ENCODE measurements at places on chromosomes 7 and 10.

DNA sequence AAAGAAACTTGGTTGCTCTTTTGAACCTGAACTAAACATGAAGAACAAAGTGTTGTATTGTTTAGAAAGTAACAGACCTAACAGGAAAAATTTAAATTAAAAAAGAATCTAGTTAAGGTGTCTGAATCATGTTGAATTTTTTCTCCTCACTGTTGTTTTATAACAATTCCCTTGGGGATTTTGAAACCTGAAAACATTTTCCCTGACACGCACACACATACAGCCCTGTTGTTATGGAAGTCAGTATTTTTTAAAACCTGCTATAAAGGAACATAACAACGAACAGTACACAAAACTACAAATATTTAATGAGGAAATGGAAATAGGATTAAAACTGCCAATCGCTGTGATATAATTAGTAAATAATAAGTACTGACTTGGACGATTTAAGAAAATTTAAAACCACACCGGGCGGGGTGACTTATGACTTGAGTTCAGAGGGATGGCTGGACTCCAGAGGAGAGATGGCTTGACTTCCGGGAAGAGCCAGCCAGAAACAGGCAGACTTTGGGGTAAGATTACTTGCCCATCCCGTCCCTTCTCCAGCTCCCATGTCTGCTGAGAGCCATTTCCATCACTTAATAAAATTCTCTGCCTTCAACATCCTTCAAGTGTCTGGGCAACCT, 16.2 kb upstream of the SPOCK2 start:
- DNase-seq: no peak

DNA sequence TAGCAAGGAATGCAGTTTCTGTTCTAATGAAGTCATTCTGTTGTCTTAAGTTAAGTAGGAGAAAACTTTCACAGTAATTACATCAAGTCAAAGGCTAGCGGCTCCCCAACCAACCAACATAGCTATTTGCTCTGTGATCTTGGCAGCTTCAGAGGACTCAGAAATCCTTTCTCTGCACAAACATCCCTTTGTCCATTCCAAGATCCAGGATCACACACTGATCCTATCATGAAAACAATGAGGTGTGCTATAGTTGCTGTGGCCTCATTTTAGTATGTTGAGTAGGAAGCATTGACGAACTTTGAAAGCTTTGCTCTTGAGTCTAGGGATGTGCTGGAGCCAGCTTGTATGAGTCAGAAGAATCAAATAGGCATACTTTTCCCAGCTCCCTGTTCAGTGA, 218.2 kb upstream of the PRSS58 start:
- DNase-seq: no peak

DNA sequence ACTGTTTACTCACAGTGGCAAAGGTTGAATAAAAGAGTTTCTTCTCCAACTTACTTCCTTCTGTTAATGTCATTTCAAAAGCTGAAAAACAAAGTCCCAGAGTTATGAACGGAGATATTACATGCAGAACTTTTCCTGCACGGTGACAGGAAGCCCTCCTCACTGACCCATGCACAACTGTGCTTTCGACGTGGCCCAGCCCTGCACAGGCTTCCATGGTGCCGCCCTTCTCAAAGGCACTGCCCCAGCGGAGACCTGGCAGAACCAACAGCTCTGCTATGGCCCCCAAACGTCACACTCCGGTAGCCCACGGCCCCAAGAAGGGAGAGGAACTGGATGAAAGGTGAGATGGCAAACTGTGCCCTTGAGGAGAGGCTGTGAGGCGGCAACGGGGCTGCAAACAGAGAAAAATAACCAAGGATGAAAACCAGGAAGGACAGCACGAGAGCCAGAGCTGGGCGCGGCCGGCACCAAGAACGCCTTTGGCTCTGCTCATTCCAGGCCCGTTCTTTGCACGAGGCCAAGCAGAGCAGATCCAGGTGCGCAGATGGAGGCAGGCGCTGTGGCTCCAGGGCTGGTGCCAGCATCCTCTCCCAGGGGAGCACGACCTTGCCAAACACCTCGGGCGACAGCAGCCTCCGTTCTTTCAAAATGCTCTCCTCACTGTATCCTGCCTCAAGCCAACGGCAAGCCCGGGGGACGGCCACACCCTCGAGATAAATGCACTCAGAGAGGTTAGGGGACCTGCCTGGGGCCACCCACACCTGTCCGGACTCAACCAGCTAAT, 7.0 kb upstream of the FUOM start:
- DNase-seq: no peak

DNA sequence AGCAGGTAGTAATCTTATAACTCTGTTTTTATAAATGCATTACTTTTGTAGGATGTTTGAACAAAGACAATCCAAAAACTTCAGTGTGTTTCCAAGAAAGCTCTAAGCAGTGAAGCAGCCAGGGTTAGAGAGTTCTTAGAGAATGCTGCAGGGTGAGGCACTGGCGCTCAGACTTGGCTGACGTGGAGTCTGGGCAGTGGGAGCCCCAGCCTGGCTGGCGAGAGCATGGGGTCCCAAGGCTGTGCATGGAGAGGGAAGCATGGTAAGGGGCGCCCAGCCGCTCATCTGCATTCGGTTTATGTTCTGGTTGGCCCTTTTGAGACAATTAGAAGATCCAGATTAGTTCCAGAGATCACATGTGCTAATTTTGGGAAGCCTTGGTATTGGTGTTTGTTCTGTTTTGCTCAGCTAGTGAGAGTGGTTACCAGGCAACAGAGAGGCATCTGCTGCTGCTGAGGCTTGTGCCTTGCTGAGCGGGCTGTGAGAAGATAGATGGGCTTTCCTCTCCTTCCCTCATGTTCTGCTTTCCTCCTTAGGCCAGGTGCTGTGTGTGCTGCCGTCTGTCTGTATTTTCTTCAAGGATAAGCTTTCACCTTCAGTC, 10.3 kb downstream of the SUN1 start:
- no peak for DNase-seq

GRCh38 chr10:4522296-4523000, 303.6 kb upstream of the AKR1E2 start:
- DNase-seq: no peak

- no peak for DNase-seq
Observed at GRCh38 chr10:49174926-49175500, 13.2 kb downstream of the TMEM273 start.

- peak; percentile 68 for DNase-seq
Observed at GRCh38 chr7:157309988-157310668, 26.7 kb upstream of the DNAJB6 start.

- no peak for DNase-seq
Observed at GRCh38 chr10:101833466-101833865, 10.1 kb downstream of the KCNIP2 start.

DNA sequence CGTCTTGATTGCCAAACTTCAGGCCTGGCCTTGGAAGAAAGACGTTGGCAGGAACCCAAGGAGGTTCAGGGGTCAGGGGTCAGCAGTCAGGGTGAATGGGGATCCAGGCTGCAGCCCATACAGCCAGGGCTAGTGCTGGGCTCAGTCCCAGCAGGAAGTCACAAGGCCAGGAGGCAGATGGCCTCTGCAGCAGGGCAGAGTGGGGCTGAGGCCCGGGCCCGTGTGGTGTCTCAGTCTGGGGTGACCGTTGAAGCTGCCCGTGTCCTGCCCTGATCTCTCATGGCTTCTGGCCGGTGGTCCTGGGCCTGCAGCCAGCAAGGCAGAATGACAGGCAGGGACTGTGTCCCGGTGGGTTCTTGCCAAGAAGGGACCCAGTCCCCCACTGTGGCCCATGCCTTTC, 26.6 kb upstream of the PURB start:
- no peak for DNase-seq

DNA sequence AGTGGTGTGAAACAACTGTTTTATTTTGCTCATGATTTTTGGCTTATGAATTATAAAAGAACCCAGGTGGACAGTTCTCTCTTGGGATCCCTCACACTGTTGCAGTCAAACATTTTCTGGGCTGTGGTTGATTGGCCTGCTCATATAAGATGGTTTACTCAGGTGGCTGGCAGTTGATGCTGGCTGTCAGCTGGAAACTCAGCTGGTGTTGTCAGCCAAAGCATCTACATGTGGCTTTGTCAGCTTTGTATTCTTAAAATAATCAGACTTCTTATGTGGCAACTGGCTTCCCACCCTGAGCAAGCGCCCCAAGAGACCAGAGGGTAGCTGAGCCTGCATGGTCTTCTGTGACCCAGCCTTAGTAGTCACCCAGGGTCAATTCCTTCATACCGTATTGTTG, 534.7 kb downstream of the NRG3 start:
- DNase-seq: no peak

- DNase-seq: no peak
Observed at GRCh38 chr10:36164556-36165504, 522.7 kb upstream of the FZD8 start.

DNA sequence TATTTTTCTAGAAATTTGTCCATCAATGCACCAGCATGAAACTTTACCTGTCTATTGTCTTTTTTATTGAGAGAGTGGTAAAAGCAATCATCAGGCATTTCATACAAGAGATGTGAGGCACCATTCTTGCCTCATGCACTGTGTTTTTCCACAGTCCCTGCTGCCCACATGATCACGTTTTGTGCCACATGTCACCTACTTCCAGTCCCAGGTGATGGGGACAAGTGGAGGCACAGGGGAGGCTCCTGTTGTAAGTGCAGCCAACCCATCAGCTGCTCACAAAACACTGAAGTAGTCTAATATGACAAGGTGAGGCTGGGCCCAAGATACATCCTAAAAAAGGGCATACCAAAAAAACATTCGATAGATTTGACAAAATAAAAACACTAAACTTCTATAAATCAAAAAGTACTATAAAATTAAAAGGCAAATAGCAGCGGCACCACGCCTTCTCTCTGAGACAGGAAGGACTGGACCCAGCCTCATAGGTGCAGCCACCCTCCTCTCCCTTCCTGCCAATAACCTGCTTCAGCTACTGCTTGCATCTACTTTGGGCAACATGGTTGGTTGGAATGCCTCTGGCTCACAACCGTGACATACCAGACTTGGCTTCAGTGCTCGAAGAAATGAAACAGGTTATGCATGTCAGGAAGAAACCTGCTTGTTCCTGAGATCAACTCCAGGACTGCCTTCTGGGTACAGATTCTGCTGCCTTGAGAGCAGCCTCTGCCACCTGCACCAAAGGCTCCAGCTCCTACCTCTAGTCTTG, 2.3 kb downstream of the ZC3HAV1L start:
- DNase-seq: no peak
